ENCODE measurements at places on chromosomes 7 and 10. TPM values are rescaled to one million over a fixed set of nuclear protein-coding genes. Genes with fewer than 3 reads are reported as not detected.

Gene NFE2L3
- 2.9 TPM for polyA plus RNA-seq

Gene RTKN2
- polyA plus RNA-seq: 4.5 TPM

Gene DRGX
- not detected for polyA plus RNA-seq

Gene CYP26C1
- polyA plus RNA-seq: not detected

Gene CCL24
- not detected for polyA plus RNA-seq

Gene CRPPA
- polyA plus RNA-seq: 0.05 TPM

Measured in neural cell (in vitro differentiated cells).